ENCODE measurements at places on chromosomes 5 and 9.

GRCh38 chr9:134592018-134592818 lies 49.4 kb upstream of the COL5A1 start:
- DNase-seq: no peak

DNA sequence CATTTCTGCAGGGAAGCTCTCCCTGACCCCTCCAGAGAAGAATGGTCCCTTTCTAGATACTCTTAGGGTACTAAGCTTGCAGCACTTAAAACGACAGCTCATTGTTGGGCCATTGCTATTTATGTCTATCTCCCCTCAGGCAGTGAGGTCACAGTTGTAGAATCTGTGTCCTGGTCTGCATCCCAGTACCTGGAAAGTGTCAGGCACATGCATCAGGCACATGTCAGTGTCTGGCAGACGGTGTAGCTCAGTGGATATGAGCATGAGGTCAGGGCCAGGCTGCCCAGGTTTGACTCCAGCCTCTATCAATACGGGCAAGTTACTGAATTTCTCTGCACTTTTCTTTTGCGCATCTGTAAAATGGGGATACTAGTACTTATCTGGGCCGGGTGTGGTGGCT lies 22.2 kb upstream of the EEIG1 start:
- DNase-seq: no peak

GRCh38 chr9:80146466-80146865 lies 574.7 kb downstream of the TLE4 start:
- no peak for DNase-seq

DNA sequence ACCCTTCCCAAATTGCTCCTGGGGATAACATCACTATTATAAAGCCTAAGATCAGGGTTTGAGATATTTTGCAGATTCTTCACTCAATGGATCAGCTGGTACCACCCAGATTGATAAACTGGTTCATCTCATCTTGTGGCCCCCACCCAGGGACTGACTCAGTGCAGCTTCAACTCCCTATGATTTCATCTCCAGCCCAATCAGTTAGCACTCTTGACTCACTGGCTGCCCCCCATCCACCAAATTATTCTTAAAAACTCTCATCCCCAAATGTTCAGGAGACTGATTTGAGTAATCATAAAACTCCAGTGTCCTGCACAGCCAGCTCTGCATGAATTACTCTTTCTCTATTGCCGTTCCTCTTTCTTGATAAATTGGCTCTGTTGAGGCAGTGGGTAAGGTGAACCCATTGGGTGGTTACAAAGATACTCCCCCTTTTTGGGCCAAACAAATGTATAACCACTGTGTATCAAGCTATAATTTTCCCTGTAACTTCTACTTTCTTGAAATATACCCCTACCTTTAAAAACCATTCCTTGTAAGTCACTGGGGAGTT lies 263.3 kb upstream of the IL12B start:
- DNase-seq: no peak

- no peak for DNase-seq
These were observed 253.7 kb downstream of the SPOCK1 start for GRCh38 chr5:137245438-137245837.

DNA sequence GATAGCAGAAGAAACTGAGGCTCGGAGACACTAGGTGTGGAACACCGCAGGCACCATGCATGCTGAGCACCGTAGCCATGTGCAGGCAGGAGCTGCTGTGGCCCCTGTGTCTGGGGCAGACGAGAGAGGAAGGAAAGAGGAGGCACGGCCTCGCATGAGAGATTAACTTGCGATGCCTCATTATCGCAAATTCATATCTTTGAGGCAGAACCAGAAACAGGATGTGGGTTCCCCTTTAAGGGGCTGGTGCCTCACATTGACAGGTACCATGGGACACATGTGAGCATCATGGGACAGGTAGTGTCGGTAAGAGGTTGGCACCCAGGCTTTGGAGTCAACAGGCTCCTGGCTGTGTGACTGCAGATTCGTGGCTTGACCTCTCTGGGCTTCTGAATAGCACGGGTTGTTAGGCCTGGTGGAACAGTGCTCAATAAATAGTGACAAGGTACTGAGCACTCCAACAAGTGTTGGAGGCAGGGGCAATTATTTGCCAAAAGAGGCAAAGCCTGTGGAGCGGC lies 40.8 kb downstream of the NAIF1 start:
- no peak for DNase-seq

DNA sequence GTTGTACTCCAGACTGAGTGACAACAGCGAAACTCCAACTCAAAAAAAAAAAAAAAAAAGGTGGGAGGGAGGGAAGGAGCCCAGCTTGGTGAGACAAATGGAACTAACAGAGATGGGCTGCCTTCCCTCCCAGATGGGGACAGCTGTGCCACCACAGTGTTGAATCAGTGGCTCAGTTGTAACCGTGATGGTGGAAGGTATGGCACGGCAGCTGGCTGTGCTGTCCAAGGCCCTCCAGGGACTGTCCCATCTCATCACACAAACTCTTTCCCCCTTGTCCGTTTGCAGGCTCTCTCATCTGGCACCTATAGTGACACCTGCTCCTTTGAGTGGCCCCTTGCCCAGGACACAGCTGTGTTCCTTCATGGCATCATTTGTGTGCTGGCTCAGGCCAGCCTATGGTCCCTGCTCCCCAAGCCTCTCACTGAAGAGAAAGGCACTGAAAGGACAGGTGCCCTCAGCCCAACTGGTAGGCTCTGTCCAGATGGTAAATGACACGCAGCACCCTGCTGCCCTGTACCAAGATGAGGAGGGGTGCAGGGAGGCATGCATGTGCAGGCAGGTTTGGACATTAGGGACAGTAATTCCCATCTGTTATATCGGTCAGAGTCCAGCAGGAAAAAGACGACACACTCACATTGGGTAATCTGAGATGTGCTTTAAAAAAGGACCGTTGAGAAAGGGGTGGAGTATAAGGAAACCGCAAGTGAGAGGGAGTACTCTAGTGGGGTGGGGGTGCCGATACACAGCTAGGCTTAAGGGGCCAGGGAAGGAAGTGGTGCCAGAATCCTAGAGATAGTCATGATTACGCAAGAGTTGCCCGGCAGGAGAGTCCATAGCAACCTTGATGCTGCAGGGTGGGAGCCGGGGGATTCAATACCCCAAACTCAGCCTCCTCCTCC lies 4.3 kb downstream of the SMIM33 start:
- DNase-seq: no peak

- DNase-seq: no peak
These were observed 24.4 kb upstream of the HMCN2 start for GRCh38 chr9:130241198-130241535.

DNA sequence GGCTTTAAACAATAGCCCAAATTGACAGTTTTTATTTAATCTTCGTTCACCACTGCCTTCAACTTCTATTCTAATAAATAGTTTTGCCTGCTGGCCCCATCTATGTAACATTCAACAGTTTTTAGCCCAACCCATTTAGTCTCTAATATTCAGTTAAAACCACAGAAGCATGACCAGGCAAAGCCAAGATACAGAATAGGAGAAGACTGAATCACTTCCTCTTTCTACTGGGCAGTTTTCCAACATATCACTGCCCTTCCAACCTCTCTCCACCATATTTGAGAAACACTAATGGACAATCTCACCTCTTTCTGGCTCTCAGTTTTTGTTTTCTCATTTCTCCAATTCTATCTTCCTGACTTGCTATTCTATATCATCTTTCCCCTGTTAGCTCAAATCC lies 352.9 kb downstream of the DNAH5 start:
- DNase-seq: no peak

DNA sequence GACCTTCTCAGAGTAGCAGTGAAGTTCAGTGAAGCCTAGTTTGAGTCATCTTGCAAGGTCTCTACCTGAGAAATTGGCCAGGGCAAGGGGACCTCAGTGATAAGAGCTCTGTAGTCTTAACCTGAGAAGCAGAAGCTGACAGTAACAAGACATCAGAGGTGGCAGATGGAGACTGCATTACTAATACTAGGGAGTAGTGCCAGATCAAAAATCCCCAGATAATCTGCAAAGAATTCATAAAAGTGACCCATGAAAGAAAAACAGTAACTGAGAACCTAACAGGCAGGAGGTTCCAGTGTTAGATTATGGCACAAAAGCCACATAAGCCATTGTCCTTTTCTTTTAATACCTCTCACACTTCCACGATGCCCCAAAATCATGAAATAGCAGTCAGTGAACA lies 175.5 kb downstream of the MUSK start:
- no peak for DNase-seq

Measured in DMS153 (cell line).